ENCODE measurements at places on chromosomes 1 and 21. TPM values are rescaled to one million over a fixed set of nuclear protein-coding genes. Genes with fewer than 3 reads are reported as not detected.
A peak's percentile ranks its signal among the peaks of the same experiment; 100 is the strongest.

Gene OR2T29
- total RNA-seq = not detected

Gene CHIA
- not detected for total RNA-seq

GRCh38 chr1:170893655-170894297 is 41.6 kb upstream of the MROH9 start:
- DNase-seq = no peak

DNA sequence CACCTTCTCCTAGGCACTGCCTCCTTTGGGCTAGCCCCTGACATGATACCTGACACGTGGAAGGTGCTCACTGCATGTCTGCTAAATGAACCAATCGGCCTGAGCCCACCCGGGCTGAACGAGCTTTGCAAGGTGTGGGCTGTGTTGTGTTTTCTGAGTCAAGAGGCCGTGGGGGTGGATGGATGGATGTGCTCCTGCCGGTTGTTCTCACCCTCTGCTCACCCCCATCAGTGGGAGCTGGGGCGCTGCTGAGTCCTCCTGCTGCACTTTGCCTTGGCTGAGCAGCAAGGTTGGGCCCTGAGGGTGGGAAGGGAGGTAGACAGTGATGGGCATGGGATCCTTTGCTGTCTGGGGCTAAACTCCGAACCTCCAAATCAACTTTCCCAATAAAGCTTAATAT is 6.7 kb upstream of the CACNA1E start:
- no peak for DNase-seq

DNA sequence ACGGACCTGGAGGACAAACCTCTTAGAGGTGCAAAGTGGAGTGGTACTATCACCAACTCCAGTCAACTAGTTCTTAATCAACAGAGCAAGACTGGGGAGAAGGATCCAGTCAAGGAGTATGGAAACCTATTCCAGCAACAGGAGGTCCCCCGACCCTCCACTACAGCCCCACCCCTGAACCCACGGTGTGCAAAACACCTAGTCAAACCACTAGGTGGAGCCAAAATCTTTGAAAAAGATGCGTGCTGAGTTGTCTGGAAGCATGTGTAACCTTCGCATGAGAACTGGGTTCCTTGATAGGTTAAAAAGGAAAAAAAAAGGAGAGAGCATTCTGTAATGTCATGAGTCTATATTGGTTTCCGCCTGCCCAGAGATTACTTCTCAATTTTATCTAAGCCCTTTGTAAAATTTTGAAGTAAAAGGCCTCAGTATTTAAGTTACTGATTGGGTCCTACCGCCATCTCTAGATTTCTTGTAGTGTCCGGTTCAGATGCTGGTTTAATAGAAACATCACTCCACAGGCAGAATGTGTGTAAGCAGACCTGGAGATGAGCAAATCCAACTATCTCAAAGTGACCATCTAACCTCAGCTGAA is 81.9 kb upstream of the HAO2 start:
- DNase-seq = peak; percentile 48

- DNase-seq = no peak
These were observed 11.2 kb downstream of the TSEN15 start for GRCh38 chr1:184062640-184063286.
